ENCODE measurements at places on chromosomes 7 and 10. TPM values are rescaled to one million over a fixed set of nuclear protein-coding genes. Genes with fewer than 3 reads are reported as not detected.
A peak's percentile ranks its signal among the peaks of the same experiment; 100 is the strongest.

DNA sequence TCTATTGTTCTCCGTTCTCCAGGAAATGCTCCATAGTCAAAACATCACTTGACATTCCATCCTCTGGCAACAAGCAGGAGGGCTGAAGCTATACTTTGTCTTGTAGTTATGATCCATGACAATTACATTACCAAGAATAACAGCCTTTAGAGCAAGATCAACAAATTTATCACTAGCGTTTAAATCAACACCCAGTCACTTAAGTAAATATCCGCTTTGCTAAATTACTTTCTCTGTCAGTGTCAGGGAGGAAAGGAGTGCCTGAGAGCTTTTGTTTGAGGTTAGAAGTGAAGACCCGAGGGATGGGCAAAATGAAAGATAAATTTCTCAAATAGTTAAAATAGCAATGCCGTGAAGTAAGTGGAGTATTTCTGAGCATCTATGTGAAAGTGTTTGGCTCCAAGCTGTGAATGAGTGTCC is 236.1 kb upstream of the BMPER start:
- peak; percentile 85 for DNase-seq

- DNase-seq = no peak
Observed at GRCh38 chr7:55092186-55092974, 73.6 kb downstream of the EGFR start.

DNA sequence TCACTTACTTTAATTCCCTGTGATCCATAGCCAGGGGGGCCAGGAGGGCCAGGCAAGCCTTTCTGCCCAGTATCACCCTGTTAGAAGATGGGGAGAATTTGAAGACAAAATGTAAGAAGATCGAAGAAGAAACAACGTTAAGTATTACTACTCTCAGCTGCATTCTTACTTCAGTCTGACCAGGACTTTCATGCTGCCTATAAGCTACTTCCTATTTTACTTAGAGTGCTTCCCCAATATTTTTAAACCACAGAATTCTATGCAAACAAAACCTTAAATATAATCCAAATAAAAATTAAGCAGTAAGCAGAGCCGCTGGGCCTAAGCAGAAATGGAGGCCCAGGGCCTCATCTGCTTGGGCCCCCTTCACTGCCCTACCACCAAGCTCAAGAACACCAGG is 117.8 kb downstream of the COL28A1 start:
- DNase-seq = no peak

- peak; percentile 35 for DNase-seq
Observed at GRCh38 chr7:136086712-136087111, 109.6 kb upstream of the MTPN start.

GRCh38 chr7:38558761-38559345 is 72.3 kb downstream of the AMPH start:
- peak; percentile 38 for DNase-seq

DNA sequence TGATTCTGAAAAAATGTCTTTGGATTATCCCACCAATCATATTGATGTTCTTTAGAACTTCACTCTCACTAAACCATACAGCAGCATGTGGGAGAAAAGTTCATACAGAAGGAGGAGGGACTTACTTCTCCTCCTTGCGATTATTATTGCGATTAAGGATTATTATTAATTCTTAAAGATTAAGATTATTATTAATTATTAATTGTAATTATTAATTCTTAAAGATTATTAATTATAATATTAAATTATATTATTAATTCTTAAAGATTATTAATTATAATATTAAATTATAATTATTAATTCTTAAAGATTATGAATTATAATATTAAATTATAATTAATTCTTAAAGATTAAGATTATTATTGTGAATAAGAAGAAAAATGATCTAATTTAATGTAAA is 80.5 kb downstream of the MACC1 start:
- no peak for DNase-seq

TMEM120A gene
- 60.8 TPM for polyA plus RNA-seq

CDNF gene
- 5.1 TPM for polyA plus RNA-seq

DNA sequence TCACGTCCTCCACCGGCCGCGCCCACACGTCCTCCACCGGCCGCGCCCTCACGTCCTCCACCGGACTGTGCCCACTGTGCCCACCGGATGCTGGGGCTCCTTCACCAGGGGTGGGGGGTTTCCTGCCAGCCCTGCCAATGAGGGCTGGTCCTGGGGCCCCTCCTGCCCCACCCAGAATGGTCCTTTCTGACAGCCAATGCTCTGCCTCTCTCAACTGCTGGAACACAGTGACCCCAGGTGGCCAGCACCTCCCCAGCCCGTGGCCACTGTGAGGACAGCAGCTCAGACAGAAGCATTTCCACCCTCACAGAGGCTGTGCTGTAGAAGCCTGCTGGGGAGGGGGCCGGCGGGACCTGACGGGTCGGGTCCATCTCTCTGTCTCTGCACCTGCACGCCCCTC is 90.1 kb upstream of the DNAAF5 start:
- no peak for DNase-seq

- DNase-seq = no peak
Observed at GRCh38 chr7:66901941-66902843, 18.8 kb upstream of the TMEM248 start.

All from renal pelvis (tissue), 12 donors.